ENCODE measurements at places on chromosomes 5 and 9.
A peak's percentile ranks its signal among the peaks of the same experiment; 100 is the strongest.

DNA sequence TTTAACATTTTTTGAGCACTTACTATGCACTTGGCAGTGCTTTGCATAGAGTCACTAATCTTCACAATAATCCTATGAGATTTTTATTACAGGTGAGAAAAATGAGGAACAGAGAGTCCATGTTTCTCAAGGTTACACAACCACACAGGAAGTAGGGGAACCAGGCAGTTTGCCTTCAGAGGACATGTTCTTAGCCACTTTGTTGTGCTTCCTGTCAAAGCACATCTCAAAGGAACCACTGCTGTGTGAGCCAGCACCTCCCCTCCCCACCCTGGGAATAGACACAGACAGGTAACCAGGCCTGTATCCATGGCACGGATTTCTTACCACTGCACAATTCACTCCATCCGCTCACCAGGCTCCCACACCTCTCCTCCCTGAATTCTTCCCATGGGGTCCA lies 6.3 kb upstream of the DNAJB5 start:
- DNase-seq = no peak

GRCh38 chr9:136312009-136312375 lies 8.1 kb upstream of the CCDC187 start:
- DNase-seq = no peak

GRCh38 chr5:29777373-29777772 lies 1416.1 kb upstream of the CDH6 start:
- no peak for DNase-seq

DNA sequence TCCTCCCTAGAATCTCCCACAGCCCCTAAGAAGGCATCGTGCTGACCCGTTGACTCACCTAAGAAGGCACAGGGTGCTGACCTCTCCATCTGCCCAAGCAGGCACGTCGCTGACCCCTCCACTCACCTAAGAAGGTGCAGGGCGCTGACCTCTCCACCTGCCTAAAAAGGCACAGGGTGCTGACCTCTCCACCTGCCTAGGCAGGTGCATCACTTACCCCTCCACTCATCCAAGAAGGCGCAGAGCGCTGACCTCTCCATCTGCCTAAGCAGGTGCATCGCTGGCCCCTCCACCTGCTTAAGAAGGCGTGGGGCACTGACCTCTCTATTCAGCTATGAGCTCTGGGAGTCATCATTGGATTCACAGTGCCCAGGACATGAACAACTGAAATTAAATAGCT lies 54.4 kb upstream of the FCN1 start:
- no peak for DNase-seq

GRCh38 chr9:137558127-137558526 lies 6.4 kb downstream of the MRPL41 start:
- DNase-seq = no peak

DNA sequence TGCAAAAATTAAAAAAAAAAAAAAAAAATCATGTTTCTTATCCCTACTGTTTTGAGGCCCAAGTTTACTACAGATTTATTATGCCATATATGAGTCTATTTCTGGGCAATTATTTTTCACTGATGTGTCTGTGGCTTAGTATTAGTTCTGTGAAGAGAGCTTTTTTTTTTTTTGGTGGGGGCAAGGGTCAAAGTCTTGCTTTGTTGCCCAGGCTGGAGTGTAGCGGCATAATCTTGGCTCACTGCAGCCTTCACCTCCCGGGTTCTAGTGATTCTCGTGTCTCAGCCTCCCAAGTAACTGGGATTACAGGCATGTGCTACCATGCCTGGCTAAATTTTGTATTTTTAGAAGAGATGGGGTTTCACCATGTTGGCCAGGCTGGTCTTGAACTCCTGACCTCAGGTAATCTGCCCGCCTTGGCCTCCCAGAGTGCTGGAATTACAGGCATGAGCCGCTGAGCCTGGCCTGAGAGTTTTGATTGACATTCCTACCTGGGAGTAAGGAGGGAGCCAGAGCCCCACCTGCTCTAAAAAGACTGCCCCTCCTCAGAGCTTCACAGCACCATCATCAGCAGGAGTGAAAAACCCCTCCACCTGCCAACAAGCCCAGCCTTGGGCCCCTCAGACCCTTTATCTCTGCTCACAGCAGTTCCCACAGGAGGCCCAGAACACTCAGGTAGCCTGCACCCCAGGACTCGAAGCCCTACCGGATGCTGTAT lies 36.1 kb upstream of the JADE2 start:
- DNase-seq = no peak

- DNase-seq = no peak
Measured at GRCh38 chr9:115085773-115086377, 32.1 kb downstream of the TNC start.

DNA sequence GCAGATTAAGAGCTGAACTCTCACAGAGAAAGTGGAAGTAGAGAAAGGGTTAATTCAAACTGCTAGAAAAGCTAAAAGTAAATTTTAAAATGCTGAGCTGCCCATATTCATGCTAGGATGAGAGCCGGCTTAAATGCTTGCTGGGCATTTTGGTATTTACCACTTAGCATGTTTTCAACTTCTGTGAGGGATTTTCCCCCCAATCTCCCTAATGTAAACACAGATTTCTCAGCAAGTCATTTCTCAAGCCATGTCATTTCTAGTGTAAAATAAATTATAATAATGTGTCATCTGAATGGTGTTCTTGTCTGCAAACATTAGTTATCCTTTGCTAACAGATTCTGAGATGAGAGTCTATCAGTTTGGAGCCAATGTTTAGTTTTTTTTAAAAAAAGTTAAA lies 22.3 kb downstream of the RPS23 start:
- DNase-seq = no peak

DNA sequence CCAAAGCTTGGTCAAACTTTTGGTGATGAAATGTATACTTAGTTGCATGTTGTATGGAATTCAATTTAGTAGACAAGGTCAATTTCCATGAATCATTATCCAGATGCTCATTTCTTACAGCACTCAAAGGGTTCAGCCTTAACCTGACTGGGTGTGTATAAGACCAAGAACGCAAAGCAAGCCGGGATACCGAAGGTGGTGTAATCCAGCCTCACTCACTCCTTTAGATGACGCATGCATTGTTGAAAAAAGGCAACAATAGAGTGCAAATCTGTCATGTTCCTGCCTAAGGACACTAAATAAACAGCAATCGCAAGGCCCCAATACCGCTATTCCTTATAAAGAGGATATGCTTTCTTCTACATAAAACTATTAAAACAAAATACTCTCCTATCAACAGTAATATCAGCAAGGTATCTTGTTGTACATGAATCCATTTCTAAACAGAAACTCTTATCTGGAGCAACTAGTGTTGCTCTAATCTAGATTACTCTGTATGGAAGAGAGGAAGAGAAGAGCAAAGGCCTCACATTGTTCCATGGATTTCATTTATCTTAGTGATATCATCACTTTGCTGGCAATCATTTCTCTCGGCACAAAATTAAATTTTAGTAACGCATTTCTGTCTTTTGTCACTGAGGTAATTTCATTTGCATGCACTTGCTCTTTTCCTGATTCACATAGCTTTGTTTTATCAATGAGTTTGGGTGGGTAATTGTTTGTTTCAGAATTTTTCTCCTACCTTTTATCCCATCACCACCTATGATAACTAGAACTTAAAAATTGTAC lies 96.2 kb downstream of the PLK2 start:
- no peak for DNase-seq

DNA sequence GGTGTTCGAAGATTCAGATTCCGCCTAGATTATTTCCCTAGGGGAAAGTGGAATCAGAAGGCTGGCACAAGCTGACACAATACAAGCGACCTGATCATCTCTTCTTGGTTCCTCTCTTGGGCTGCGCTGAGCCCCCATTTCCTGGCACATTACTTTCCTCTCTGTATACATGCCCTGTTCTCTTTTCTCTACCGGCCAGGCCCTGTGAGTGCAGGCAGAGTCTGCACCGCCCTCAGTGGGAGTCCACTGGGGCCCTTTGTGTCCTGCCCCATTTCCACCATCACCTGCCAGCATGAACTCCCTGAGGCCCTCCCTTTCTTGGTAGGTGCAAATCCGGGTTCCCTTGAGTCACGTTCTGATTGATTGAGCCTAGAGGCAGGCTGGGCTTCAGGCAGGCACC lies 287.9 kb downstream of the MSX2 start:
- no peak for DNase-seq

DNA sequence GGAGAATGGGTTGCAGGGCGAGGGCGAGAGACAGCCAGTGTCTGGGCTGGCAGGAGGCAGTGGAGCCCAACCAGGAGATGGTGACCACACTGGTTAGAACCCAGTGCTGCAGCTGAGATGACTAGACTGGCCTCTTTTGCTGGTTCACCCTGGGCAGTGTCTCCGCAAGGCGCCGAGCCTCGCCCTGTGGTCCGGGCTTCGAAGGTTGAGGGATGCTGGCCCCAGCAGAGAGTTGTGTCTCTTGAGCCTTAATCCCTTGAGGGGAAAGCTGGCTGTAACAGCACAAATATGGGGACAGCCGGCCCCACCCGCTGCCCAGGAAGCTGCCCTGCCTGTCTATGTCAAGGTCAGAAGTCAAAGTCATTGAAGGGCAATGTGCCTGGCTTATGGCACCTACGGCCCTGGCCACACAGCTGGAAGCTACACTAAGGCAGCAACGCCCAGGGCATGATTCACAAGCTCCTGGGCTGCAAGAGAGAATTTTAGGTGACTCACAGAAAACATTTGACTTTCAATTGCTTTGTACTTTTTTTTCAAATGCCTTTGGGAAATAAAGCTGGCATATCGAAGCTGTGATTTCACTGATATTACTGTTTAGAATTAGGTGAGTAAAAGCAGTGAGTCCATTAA lies 33.3 kb downstream of the NKX2-5 start:
- no peak for DNase-seq

DNA sequence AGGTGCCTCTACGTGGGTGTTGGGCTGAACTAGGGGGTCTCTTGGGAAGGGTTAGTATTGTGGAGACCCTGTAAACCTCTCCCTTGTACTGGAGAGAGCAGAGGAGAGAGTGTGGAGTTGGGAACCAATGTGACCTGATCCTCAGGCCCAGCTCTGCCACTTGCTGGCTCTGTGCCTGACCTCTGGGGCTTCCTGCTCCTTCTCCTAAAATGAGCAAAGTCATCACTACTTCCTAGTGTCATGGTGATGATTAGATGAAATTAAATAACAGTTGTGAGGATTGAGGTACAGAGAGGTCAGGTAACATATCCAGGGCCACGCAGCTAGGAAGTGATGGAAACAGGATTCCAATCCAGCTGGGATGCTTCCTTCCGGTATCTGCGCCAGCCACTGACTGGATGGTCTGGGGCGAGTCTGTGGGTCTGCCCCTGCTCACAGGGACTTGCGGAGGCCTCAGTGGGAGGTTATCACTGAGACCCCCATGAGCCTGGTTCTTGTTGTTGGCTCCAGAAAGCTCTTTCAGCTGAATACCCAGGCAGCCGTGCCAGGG lies 9.2 kb downstream of the GALNT10 start:
- DNase-seq = no peak

DNA sequence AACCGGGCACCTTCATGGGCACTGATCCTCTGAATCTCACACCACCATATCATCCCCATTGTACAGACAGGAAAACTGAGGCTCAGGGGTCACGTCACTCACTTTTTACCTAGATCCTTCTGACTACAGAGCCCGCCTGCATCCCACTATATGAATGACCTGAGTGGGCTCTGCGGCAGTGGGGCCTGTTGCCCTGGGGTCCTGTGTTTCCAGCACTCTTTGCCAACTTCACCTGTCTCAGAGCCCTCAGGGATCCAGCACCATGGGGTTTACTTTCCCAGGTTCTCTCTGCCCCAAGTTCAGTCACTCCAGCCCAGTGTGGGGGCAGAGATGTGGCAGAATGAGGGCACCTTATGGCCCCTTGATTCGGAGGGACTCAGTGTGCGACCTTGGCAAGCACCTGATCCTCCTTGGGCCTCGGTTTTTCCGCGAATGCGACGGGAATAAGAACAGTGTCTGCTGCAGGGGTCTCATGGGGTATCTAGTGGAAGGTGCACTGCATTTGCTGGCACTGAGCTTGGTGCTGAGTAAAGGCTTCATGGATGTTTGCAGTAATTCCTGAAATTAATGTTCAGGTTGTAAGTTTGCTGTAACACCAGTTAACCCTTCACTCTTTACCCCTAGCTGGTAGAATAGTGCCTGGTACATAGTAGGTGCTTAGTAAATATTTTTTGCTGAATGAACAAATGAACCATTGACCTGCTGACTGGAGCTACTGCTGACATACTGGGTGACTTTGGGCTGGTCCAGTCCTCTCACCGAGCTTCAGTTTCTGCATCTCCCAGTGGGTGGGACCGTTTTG lies 47.1 kb upstream of the BOD1 start:
- DNase-seq = no peak

DNA sequence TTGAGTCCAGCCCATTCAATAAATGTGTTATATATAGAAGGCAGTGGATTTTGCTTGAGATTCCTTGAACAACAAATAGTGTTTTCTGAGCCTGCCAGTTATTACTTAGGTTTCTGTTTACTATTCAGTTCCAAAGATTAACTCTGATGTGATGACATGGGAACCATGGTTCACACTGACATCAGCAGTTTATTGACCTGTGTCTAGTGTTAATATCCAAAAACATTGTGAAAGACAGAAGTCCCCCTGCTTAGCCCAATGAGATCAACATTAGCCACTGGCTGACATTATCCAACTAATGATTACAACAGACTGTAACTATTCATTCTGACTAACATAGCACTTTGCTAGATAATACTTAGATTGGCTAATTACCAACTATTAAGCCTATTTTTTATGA lies 14.9 kb downstream of the APBA1 start:
- no peak for DNase-seq

DNA sequence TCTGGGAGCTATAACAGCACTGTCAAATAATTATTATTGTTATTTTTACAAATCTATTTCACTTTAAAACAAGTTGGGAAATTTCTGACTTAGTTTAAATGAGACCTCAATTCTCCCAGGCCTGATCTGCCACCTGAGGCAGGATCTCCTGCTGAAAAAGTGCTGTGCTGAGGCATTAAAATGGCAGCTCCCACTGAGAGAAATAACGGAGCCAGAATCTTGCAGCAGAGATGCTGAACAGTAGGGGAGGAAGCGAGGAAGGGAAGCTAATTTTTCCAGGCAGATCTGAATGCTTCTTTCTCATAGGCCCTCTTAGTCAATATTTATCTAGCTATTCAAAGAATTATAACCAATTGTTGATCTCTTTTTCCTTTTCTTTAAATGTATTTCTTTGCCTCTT lies 196.3 kb downstream of the ZNF462 start:
- DNase-seq = peak; percentile 46

DNA sequence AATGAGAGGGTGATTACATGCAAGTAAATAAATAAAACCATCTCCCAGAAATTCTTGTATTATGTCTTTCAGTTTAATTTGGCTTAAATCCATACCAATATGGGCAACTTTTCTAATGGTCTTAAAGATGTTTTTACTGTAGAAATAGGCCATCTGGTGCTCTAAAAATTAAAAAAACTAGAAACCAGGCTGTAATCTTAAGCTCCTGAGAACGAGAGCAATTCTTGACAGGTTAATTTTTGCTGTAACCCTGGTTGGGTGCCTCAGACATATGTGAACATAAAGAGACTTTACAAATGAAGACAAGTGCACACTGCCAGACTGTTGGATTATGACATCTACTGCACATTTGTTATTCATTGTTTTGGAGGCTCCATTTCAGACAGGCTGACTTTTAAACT lies 246.8 kb upstream of the DAB2 start:
- DNase-seq = no peak

- DNase-seq = no peak
Measured at GRCh38 chr5:161432798-161433197, 113.7 kb downstream of the GABRB2 start.

- peak; percentile 28 for DNase-seq
Measured at GRCh38 chr5:18181575-18181974, 547.3 kb downstream of the TAF11L14 start.

All from neural progenitor cell (in vitro differentiated cells).